ENCODE measurements at places on chromosomes 13 and 19.

GRCh38 chr13:32902874-32903273, 113.3 kb upstream of the KL start:
- no peak for DNase-seq

DNA sequence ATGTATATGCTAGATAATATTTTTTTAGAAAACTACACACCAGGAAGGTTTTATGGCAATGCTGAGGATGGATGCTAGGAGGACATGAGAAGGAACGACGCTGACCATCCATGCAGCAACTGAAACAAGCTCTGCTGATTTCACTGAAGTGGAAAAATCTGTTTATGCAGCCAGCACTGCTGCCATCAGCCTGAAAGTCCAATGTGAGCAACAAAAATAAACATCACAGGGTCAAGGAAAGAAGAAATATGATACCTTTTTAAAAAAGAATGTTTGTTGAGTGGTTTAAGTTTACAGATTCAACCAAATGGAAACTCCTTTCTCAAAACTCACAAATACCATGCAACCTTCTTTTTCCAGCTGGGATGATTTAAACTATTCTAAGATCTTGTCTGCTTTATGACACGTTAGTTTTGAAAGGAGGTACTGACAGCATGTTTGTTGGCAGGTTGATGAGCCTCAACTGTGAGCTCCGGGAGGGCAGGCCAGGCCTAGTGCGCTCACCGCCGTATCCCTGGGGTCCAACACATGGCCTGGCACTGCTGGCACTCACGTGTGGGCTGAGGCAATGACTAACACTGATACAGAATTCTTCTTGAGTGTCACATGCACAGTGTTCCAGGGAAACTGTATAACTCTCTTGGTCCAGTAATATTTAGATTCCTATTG, 46.8 kb downstream of the LATS2 start:
- DNase-seq = no peak

- no peak for DNase-seq
Observed at GRCh38 chr13:37715606-37716015, 117.0 kb upstream of the POSTN start.

DNA sequence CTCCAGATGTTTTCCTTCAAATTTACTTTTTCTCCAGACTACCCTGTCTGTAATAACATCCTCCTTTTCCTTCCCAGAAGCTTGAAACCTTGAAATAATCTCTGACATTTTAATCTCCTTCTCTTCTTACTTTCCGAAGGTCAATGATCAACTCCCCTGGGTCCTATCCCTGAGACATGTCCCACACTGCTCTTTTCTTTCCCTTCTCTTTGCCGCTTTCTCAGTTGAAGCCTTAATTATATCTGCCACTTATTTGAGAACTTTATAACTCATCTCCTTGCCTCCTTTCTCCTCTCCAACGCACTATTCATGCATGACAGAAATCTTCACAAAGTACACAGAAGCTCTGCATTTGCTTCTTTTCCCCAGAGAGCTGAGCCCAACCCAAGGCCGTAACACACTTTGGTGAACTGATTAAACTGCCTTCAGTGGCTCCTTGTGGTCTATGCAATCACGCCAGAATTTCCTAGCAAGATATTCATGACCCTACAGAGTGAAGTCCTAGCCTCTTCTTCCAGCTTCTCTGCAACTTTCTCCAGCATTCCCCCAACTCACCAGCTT, 9.2 kb upstream of the WASF3 start:
- DNase-seq = no peak

GRCh38 chr13:19864746-19865309, 1.4 kb upstream of the ZMYM5 start:
- DNase-seq = no peak

- DNase-seq = no peak
Observed at GRCh38 chr13:69633044-69633443, 474.6 kb upstream of the ATXN8OS start.

GRCh38 chr13:89609318-89609717, 1738.2 kb upstream of the MIR17HG start:
- DNase-seq = no peak

- peak; percentile 53 for DNase-seq
Observed at GRCh38 chr13:112968910-112969691, at the start of gene MCF2L. Gene MCF2L (plus strand): TSS chr13:112969214. CDS start chr13:112969380, 166 bp downstream.
